Epithelial cell of prostate (primary cell): ENCODE measurements at places on chromosomes 11 and 22.

DNA sequence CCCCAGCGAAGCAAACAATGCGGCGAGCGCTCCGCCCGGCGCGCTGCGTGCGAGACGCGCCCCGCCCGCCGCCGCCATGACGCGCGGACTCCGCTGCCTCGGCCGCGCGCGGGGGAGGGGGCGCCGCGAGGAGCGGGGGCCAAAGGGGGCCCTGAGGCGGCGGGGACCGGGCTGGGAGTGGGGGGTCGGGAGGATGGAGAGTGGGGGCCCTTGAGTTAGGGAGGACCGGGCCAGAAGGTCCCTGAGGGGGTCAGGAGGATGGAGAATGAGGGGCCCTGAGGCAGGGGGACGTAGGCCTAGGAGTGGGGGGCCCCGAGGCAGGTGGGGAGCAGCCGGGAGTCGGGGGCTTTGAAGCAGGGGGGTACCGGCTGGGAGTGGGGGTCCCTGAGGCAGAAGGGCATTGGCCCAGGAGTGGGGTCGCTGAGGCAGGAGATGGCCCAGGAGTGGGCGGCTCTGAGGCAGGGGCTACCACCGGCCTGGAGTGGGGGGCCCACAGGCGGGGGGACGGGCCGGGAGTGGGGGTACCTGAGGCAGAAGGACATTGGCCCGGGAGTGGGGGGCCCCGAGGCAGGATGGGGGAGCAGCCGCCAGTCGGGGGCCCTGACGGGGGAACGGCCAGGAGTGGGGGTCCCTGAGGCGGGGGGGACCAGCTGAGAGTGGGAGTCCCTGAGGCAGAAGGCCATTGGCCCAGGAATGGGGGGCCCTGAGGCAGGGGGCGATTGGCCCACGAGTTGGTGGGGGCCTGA is at the start of gene BRD1:
BRD1 (minus strand) TSS at position 21 of the 746 bp plus-strand sequence. CDS start 3,556 bp downstream, outside the sequence.
- DNase-seq = no peak

GRCh38 chr22:33984656-33985285 is 64.5 kb upstream of the LARGE1 start:
- no peak for DNase-seq

GRCh38 chr22:32708830-32709229 is 92.7 kb upstream of the TIMP3 start:
- DNase-seq = no peak

GRCh38 chr22:28883917-28884746 is 760 bp downstream of the ZNRF3 start:
- DNase-seq = no peak

DNA sequence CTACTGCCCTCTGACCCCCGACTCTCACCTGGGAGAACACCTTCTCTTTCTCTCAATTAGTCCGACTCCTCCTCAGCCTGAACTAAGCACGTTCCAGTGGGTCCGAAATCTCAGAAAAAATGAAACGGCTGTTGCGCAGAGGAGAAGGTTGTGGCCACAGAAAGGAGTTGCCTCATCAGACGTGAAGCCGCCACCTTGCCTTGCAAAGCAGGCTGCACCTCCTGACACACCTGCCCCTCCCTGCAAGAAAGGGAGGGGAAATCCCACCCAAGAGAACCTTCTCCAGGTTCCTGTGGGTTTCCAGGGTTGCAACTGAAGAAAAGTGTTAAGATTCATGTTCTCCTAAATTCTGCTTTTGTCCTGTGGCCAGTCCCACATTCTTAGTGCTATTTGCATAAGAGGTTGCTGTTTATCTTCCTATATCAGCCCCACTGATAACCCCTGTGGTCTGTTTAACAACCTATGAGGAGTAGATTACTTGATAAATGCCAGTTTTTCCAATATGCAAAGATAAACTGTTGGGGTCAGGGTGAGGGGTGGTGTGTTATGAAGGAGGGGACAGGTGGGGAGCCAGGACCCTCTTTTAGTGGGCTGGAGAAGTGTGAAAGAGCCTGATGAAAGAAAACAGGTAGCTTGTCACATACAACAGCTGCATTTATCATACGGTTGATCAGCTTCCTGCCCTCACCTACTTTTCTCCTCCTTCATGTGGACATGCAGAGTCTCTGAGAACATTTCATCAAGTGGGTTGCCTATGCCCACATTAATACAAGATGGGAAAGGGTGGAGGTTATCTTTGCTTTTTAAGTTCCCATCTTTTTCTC is 18.2 kb downstream of the ZBTB16 start:
- DNase-seq = no peak

DNA sequence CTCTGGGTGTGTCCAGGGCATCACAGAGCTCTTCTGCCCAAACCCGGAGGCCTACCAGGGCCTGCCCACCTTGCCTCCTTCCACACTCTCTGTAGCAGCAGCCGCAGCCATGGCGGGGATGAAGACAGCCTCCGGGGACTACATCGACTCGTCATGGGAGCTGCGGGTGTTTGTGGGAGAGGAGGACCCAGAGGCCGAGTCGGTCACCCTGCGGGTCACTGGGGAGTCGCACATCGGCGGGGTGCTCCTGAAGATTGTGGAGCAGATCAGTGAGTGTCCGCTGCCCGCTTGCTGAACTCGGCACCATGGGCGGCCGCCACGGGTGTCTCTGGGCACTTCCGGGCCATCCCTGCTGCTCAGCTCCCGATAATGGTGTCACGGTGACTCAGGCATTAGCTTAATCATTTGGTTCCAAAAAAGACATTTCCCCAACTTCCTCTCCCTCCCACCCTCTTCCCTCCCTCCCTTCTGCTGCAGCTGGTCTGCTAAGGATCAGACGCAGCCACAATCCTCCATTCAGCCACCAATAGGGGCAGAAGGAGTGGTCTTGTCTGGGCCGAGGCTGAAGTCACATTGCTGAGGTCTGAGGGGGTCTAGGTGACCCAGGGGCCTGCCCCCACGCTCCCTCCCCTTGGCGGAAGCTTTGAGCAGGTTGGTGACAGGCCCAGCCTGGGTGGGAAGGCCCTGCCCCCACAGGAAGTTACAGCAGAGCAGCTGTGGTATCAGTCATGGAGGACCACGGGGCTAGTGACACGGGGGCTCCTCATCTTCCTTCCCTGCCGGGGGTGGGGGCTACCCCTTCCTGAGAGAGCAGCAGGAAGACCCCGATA is 950 bp downstream of the FERMT3 start:
- no peak for DNase-seq

DNA sequence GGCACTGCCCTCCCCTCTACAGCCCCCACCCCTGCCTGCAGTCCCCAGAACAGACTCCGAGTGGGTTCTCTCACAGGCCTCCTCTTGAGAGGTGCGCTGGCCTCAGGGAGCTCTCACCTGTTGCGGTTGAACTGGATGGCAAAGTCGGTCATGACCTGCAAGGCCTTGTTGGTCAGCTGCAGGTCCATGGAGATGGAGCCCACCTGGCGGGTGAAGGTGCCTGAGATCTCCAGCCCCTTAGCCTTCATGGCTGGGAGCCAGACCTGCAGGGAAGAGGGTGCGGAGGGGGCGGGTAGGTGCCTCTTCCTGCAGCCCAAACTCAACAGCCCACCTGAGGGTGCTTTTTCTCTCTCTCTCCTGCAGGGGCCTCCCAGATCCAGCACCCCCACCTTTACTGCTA is 18.7 kb upstream of the RASL10A start:
- DNase-seq = no peak

- no peak for DNase-seq
Observed at GRCh38 chr11:93922830-93923229, 72.4 kb upstream of the VSTM5 start.

DNA sequence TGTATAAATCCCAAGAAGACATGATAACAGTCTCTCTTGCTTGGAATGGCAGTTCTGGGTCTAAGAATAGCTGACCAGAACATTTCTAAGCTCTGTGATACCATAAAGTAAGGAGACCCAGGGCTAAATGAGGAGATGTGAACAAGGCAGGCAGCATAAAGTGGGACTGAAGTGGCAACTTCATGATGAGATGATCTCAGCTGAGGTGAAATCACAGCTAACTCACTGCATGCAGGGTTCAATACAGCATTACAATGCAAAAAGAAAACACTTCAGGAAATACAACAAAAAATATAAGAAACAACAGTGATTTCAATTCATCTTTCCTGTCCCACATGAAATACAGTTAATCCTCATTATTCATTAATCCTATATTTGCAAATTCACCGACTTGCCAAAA is 44.6 kb downstream of the MRE11 start:
- no peak for DNase-seq

- no peak for DNase-seq
Observed at GRCh38 chr11:45650166-45651095, 15.0 kb downstream of the CHST1 start.

DNA sequence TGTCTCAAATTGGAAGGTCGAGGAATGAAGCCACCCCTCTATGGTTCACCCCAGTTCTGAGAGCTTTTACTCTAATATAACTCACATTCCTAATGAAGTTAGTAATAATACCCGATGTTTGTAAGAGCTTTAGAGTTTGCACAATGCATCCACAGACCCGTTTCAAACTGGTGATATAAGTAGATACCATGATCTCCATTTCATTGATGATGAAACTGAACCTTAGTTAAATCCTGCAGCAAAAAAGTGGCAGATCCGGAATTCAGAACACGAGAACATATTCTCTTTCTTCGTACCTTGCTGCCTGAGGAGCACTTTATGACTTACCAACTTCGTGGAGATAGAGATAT is 757 bp upstream of the RBFOX2 start:
- DNase-seq = no peak

GRCh38 chr22:28002863-28003565 is 84.0 kb upstream of the PITPNB start:
- DNase-seq = no peak

DNA sequence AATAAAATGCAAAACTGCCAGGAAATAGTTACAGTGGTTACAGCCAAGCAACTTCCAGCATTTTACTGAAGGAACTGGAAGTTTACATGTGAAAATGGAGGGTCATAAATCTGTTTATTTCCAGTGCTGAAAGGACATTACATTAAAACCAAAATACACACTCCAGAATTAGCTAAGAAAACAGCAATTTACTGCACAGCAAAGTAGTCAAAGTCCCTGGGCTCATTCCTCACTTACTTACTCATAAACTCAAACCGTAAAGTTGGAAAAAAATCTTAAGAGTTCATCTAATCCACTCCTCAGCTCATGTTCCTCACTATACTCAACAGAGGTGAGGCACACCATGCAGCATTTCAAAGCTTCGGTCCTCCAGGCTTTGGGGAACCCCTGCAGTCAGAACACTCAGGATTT is 17.4 kb downstream of the CTSC start:
- no peak for DNase-seq

DNA sequence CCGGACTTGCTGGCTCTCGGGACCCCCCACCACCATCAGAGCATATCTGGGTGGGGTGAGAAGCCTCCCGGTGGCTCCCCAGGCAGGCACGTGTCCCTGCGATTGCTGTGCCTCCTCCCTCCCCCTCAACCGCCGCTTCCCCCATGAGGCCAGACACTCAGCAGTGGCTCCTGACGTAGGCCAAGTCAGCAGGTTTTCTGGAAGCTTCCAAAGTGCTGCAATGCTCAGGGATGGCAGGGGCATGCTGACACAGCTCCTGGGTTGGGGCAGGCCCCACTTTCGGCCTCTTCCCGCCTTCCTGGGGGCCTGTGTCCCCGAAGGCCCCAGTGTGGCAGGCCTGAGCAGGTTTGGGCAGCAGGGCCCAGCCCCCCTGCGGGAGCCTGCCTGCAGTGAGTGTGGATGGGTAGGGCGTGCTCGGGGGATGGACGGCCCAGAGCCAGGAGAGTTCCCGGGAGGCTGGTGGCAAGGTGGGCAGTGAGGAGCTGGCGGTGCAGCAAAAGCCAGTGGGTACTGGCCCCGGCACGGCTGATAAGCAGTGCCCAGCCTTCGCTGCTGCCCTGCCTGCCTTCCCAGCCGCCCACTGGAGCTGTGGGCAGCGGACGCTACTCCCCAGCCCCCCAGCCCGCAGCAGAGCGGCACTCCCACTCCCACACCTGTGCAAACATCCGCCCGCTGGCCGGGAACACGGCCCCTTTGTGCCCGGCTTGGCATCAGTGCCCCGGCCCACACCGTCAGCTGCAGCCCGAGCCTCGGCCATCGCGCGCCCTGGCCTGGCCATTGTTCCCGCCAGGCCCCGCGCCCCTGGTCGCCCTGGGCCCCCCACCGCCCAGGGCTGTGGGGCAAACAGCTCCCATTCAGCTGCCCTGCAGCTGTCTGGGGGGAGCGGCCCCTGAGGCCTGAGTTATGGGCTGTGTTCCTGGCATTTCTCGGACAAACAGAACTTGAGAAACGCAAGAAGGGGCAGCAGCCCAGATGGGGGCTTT is 125.0 kb downstream of the KCNQ1OT1 start:
- no peak for DNase-seq

DNA sequence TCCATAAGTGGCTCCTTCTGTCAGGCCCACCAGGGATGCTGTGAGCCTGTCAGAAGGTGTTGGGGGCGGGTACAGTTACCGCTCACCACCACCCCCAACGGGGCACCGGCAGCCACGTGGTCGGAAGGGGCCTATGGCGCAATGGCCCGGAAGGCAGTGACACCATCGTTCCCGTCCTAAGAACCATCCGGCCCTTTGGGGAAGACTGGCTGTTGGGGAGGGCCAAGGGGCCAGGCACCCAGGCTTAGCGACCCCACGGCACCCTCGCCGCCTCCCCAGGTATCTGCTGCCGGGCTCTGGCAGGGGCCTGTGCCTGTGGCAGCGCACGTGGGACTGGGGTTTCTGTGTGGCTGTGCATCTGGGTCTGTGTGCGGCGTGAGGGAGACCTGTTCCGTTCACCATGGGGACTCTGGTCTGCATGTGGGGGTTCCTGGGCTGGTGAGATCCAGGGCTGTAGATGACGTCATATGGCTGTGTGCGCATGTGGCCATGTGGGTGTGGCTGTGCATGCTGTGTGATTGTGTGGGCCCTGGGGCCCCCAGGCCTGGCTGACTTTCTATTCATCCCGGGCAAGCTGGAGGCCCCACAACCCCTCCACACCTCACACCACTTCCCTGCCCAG is 717 bp downstream of the OSM start:
- DNase-seq = no peak

DNA sequence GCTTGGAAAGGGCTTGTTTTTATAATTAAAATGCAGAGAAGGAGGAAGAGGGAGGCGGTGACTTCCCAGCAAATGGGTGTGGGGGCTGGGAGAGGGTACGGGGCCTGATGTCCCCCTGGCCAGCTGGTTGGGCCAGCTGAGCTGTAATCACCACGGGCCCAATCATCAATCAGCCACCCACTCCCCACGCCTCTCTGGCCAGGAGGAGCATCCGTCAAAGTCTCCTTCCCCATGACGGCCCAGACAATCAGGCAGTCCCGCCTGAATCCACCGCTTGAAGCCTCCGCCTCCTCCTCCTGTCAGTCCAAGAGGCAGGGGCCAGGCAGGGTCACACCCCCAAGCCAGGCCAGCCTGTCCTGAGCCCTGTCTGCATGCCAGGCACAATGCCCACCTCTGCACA is 13.3 kb upstream of the CABP7 start:
- DNase-seq = no peak

GRCh38 chr11:134949121-134950090 is 537.4 kb upstream of the B3GAT1 start:
- no peak for DNase-seq

DNA sequence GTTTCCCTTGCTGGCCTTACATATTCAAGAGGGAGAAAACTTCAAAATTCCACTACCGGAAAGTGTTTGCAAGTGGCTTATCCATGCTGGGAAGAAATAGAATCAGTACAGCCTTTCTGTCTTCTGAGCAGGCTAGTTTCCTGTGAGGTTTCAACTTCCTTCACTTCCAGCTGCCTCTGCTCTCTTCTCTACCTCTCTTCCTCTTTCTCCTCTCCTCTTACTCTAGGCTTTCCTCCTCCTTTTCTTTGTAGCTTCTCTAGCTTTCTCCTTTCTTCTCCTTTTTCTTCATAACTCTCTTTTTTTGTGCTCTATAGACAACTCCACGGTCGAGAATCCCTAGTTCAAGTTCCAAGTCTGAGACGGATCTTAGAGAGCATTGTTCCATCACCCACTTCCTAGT is 421.8 kb downstream of the ETS1 start:
- DNase-seq = no peak
